IMR-90 (cell line): ENCODE measurements at places on chromosomes 2 and 18. TPM values are rescaled to one million over a fixed set of nuclear protein-coding genes. Genes with fewer than 3 reads are reported as not detected.
A peak's percentile ranks its signal among the peaks of the same experiment; 100 is the strongest.

- no peaks in the 10 kb centered on the region for H3K27me3 ChIP-seq
- H3K36me3 ChIP-seq, result peaks cover 21% of the 10 kb centered on the region; the same call in 1 of the 2 replicates
- peaks cover 2% of the 10 kb centered on the region; the same call in 1 of the 2 replicates for H3K4me1 ChIP-seq
- no peak overlapping the region for H3K27ac ChIP-seq
- no peak overlapping the region for H3K4me3 ChIP-seq
- DNase-seq, result peak; percentile 61
Observed at GRCh38 chr2:238256594-238257104, 16.8 kb upstream of the HES6 start.

GRCh38 chr2:1599301-1600085, 144.8 kb downstream of the PXDN start:
- H3K4me3 ChIP-seq, result no peak overlapping the region
- no peak overlapping the region for H3K27ac ChIP-seq
- no peaks in the 10 kb centered on the region for H3K36me3 ChIP-seq

GRCh38 chr18:43570593-43570992, 293.3 kb upstream of the SYT4 start:
- no peaks in the 10 kb centered on the region for H3K36me3 ChIP-seq
- no peak for DNase-seq

DNA sequence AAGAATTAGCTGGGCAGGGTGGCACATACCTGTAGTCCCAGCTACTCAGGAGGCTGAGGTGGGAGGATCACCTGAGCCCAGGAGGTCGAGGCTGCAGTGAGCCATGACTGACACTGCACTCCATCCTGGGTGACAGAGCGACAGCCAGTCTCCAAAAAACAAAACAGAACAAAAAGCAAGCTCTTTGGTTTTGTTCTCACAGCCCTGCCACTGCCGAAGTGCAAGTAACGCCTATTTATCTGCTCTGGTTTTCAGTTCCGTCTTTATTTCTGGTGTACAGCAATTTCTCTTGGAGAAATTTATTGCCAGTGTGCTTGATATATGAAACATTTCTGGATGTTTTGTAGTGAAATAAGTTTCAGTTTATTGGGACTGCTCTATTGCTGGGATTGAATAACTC, 61.9 kb downstream of the RAB10 start:
- no peak overlapping the region for H3K27ac ChIP-seq
- no peak for DNase-seq

DNA sequence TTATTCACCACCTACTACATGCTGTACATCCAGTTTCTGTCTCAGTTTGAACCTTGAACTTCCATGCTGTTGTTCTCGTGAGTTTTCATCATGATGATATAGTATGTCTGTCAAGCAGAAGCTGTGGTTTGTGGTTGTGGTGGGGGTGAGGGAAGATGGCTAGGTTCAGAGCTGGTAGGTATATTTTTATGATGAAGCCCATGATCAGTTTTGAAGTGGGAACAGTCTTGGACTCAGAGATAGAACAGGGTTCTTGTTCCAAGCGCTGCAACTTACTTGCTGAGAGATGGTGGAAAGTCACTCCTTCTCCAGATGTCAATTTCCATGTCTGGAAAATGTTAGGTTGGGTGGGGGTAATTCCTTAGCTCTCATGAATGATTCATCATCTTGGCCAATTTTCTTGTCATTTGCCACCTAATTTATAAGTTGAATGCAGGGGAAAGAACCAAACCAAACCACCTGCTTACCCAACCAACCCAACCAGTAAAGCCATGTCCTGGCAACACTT, 21.6 kb downstream of the PMAIP1 start:
- H3K27me3 ChIP-seq, result no peaks in the 10 kb centered on the region
- no peak overlapping the region for H3K27ac ChIP-seq

- H3K4me1 ChIP-seq, result no peaks in the 10 kb centered on the region
- DNase-seq, result no peak
- no peaks in the 10 kb centered on the region for H3K27me3 ChIP-seq
Observed at GRCh38 chr18:47729356-47729755, 201.1 kb downstream of the SMAD2 start.

- no peak overlapping the region for H3K4me3 ChIP-seq
- no peaks in the 10 kb centered on the region for H3K36me3 ChIP-seq
- no peak for DNase-seq
- H3K27me3 ChIP-seq, result no peaks in the 10 kb centered on the region
- H3K4me1 ChIP-seq, result no peaks in the 10 kb centered on the region
Observed at GRCh38 chr2:206846331-206846730, 80.9 kb downstream of the FASTKD2 start.

- H3K27me3 ChIP-seq, result peaks cover 6% of the 10 kb centered on the region
- no peaks in the 10 kb centered on the region for H3K36me3 ChIP-seq
- no peak overlapping the region for H3K27ac ChIP-seq
Observed at GRCh38 chr2:71721362-71721665, 268.0 kb downstream of the DYSF start.

DNA sequence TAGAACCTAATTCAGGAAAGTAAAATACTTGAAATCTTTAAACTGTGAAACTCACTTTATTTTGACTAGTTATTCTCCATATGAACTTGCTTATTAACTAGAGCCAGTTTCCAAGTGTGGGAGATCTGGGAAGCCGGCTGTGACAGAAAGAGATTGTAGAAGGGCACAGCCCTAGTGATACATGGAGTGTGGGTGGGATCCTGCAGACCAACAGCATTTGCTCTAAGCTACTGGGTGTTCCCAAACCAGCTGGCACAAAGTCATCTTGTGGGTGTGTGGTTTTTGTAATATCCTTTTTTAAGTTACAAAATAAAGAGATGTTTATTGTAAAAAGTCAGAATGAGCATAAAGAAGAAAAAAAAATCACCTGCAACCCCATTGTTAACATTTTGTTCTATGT, 3.4 kb downstream of the DUSP19 start:
- no peaks in the 10 kb centered on the region for H3K4me1 ChIP-seq
- H3K27ac ChIP-seq, result no peak overlapping the region
- H3K4me3 ChIP-seq, result no peak overlapping the region
- no peaks in the 10 kb centered on the region for H3K27me3 ChIP-seq
- H3K36me3 ChIP-seq, result no peaks in the 10 kb centered on the region

- H3K4me1 ChIP-seq, result no peaks in the 10 kb centered on the region
- no peak overlapping the region for H3K4me3 ChIP-seq
- no peaks in the 10 kb centered on the region for H3K27me3 ChIP-seq
Observed at GRCh38 chr2:46471019-46471583, 8.3 kb upstream of the TMEM247 start.

DNA sequence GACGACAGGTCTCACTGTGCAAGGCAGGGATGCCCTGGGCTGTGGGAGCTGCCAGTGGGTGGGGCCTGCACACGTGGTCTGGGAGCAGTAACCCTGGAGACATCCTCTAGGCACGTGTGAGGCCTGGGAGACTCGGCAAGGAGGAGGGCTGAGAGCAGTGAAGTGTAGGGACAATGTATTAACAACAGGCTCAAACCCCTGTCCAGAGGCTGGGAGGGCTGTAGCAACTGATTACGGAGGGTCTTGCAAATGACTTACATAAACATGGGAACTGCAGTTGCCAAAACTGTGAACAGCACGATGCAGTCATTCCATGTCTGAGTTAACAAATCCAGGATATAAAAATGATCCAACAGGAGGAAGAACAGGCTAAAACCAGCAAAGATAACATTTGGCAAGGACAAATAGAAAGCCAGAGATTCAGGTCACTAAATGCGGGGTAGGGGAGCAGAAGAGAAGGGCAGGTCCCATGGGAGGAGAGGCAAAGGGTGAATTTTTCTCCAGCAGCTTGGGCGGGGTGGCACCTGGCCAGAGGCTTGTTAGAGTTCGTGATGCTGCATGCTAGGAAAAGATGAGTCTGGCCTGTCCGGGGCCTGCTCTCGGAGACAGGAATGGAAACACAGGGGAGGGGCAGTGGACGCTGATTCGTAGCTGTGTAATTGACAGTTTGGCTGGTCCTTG, 44.9 kb downstream of the CYP27C1 start:
- no peaks in the 10 kb centered on the region for H3K36me3 ChIP-seq
- H3K4me3 ChIP-seq, result no peak overlapping the region
- DNase-seq, result peak; percentile 33
- H3K4me1 ChIP-seq, result peaks cover 20% of the 10 kb centered on the region
- H3K27ac ChIP-seq, result peak overlapping the region; percentile 6; the same call in 1 of the 2 replicates

DNA sequence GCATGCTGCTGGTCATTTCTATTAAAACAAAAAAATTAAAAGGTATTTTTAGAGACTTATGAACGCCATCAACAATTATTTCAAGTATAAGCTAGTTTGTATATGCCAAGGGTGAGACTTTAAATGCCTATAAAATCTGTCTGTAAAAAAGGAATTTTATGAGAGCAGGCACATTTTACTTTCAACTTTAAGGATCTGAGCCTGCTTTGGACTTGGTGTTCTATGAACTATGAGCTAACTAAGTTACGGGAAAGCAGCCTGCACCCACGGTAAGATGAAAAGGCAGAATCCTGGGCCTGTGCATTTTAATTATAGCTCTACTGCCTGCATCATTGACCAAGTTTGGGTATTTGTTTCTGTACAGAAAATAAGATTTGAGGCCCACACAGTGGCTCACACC, 95.4 kb downstream of the PLEKHM3 start:
- H3K36me3 ChIP-seq, result peaks cover 2% of the 10 kb centered on the region
- no peak for DNase-seq
- no peak overlapping the region for H3K27ac ChIP-seq
- H3K4me3 ChIP-seq, result no peak overlapping the region
- no peaks in the 10 kb centered on the region for H3K27me3 ChIP-seq
- H3K4me1 ChIP-seq, result peaks cover 7% of the 10 kb centered on the region

DNA sequence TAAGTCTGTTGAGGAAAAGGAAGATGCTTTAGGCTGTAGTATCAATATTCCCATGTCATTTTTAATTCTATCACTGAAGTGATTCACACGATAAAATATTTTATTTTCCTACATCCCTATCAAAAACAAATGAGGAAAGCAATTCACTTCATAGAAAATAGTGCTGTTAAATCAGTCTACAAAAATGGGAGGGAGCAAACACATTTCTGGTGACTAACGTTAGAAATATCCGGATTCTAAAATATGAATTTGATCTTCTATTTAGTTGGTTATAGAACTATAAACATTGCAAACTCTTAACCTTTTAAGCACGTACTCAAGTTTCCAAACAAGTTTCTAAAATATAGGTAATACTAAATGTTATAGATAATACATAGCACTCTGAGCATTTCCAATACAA, 20.8 kb downstream of the ATF2 start:
- H3K4me1 ChIP-seq, result no peaks in the 10 kb centered on the region; the same call in 1 of the 2 replicates
- H3K27ac ChIP-seq, result no peak overlapping the region
- no peak overlapping the region for H3K4me3 ChIP-seq
- H3K27me3 ChIP-seq, result no peaks in the 10 kb centered on the region

DNA sequence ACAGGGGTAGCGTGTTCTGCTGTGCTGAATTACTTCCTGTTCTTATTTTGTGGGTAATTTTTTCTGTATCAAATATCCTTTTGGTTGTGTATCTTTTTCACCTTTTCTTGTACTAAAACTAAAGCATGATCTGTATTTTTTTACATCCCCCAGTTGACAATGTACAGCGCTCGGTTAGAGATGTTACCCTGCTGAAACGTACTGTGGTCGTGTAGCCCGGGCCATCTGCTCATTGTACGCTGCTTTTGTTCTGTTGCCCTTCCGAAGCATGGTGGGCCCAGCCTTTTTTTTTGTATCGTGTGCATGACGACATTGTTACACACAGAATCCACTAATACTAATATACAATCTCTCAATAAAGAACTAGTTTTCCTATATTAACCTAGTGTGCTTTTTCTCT, 233.1 kb downstream of the HAUS1 start:
- no peak overlapping the region for H3K27ac ChIP-seq
- H3K27me3 ChIP-seq, result peaks cover 64% of the 10 kb centered on the region
- H3K4me3 ChIP-seq, result no peak overlapping the region
- H3K4me1 ChIP-seq, result no peaks in the 10 kb centered on the region

- H3K4me3 ChIP-seq, result no peak overlapping the region
- no peak for DNase-seq
- no peaks in the 10 kb centered on the region for H3K4me1 ChIP-seq
- H3K36me3 ChIP-seq, result no peaks in the 10 kb centered on the region
- H3K27ac ChIP-seq, result no peak overlapping the region
- H3K27me3 ChIP-seq, result peaks cover 26% of the 10 kb centered on the region
Observed at GRCh38 chr2:134468776-134469175, 214.9 kb downstream of the MGAT5 start.

DNA sequence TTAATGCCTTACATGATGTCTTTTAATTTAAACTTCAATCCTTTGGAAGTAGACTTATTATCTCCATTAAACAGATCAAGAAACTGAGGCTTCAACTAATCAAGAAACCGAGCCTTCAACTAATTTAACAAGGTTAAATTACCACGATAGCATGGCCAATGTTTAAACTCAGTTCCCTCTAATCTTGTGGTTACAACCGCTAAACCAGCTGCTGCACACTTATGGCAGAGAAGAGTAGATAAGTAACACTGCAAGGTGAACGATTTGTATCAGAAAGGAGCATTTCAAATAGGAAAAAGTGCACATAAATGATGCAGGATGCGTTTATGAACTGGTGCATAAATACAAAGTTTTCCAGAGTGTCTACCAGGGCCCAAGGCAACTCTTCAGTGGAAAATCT, 144.6 kb upstream of the CAVIN2 start:
- no peaks in the 10 kb centered on the region for H3K36me3 ChIP-seq
- no peak for DNase-seq
- no peak overlapping the region for H3K4me3 ChIP-seq
- H3K27me3 ChIP-seq, result no peaks in the 10 kb centered on the region
- H3K27ac ChIP-seq, result no peak overlapping the region
- no peaks in the 10 kb centered on the region for H3K4me1 ChIP-seq

DNA sequence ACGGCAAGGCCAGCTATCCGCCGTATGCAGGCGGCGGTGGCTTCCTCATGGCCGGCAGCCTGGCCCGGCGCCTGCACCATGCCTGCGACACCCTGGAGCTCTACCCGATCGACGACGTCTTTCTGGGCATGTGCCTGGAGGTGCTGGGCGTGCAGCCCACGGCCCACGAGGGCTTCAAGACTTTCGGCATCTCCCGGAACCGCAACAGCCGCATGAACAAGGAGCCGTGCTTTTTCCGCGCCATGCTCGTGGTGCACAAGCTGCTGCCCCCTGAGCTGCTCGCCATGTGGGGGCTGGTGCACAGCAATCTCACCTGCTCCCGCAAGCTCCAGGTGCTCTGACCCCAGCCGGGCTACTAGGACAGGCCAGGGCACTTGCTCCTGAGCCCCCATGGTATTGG, 3.1 kb downstream of the B3GNT7 start:
- H3K27ac ChIP-seq, result no peak overlapping the region
- H3K36me3 ChIP-seq, result no peaks in the 10 kb centered on the region
- H3K4me3 ChIP-seq, result no peak overlapping the region
- peaks cover 28% of the 10 kb centered on the region for H3K27me3 ChIP-seq
- H3K4me1 ChIP-seq, result peaks cover 8% of the 10 kb centered on the region

DNA sequence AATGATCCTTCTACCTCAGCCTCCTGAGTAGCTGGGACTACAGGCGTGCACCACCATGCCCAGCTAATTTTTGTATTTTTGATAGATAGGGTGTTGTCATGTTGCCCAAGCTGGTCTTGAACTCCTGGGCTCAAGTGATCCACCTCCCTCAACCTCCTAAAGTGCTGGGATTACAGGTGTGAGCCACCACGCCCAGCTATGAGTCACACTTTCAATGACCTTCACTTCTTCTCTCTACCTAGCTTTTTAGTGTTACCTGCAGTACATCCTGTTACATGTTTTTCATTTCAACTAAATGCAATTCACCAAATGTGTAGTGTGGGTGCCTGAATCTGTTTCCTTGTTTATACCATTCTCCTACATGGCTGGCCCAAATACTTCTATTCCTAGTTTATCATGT, 64.0 kb downstream of the SLC39A10 start:
- no peak for DNase-seq
- H3K4me3 ChIP-seq, result no peak overlapping the region

Gene CD226
- total RNA-seq, result under 0.01 and 1.1 TPM in 2 replicates

Gene DNAJC5G
- total RNA-seq, result not detected in 2 replicates

Gene PPP1R1C
- total RNA-seq, result 0.28 and 0.36 TPM in 2 replicates

Gene AFF3
- total RNA-seq, result 13.9 and 14.3 TPM in 2 replicates

Gene TBR1
- not detected in 2 replicates for total RNA-seq

Gene GULP1
- total RNA-seq, result 40.1 and 54.4 TPM in 2 replicates

Gene RAMP1
- total RNA-seq, result 15.8 and 19.2 TPM in 2 replicates

Gene DES
- 3.3 and 4.3 TPM in 2 replicates for total RNA-seq
